Karpas-422 (cell line): ENCODE measurements at places on chromosomes 11 and 22.

DNA sequence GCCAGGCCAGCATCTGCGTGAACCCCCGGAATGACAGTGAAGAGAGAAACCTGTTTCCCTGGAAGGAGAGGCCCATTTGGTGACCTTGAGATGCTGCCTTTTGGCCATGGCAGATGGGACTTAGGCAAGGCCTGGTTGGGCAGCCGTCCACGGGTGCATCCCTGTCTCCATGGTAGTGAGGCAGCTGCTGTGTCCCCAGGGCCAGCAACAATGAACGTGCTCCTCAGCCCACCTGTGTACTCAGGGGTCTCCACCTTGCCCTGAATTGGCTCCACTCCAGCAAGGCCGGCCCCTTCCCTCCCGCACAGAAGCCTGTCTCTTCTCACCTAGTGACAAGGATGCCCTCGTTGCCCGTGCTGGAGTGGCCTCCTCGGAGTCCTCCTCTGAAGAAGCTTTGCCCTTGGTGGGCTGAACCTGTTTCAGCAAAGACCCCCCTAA, 441.1 kb downstream of the TBC1D22A start:
- DNase-seq = no peak
- H3K4me1 ChIP-seq = no peaks in the 10 kb centered on the region
- no peak overlapping the region for H3K4me3 ChIP-seq
- H3K27ac ChIP-seq = no peak overlapping the region
- H3K27me3 ChIP-seq = no peaks in the 10 kb centered on the region
- H3K36me3 ChIP-seq = no peaks in the 10 kb centered on the region

- H3K4me3 ChIP-seq = no peak overlapping the region
- H3K27ac ChIP-seq = no peak overlapping the region
- H3K27me3 ChIP-seq = no peaks in the 10 kb centered on the region
- no peaks in the 10 kb centered on the region for H3K36me3 ChIP-seq
Observed at GRCh38 chr11:46920755-46921154, 2.4 kb upstream of the LRP4 start.

GRCh38 chr11:101880222-101880621, 34.6 kb upstream of the CEP126 start:
- no peaks in the 10 kb centered on the region for H3K4me1 ChIP-seq
- no peak overlapping the region for H3K4me3 ChIP-seq
- no peaks in the 10 kb centered on the region for H3K36me3 ChIP-seq
- no peaks in the 10 kb centered on the region for H3K27me3 ChIP-seq
- peak; percentile 88 for DNase-seq

- no peak overlapping the region for H3K4me3 ChIP-seq
- no peaks in the 10 kb centered on the region for H3K4me1 ChIP-seq
- DNase-seq = no peak
- no peaks in the 10 kb centered on the region for H3K36me3 ChIP-seq
- H3K27me3 ChIP-seq = no peaks in the 10 kb centered on the region
Observed at GRCh38 chr11:115290893-115291292, 213.3 kb downstream of the CADM1 start.

- no peak overlapping the region for H3K4me3 ChIP-seq
- no peak for DNase-seq
- H3K27ac ChIP-seq = no peak overlapping the region
- H3K27me3 ChIP-seq = no peaks in the 10 kb centered on the region
Observed at GRCh38 chr11:36278531-36279282, 10.5 kb downstream of the COMMD9 start.

DNA sequence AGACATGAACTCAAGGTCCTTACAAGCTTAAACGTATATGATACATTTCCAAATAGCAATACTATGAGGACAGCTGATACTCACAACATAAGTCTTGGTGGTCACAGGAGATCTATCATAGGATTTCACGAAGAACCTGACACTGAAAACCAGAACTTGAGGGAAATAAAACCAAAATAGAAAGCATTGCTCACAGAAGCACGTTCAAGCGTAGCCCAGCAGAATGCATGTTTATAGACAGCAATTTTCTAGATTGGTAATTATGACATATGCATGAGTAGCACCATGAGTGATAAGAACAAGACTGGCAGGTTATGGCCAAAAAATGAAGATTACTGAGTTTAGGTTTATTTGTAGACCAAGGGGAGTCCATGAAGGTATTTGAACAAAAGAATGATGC, 243.5 kb downstream of the ETS1 start:
- no peaks in the 10 kb centered on the region for H3K4me1 ChIP-seq
- H3K4me3 ChIP-seq = no peak overlapping the region
- no peaks in the 10 kb centered on the region for H3K27me3 ChIP-seq

DNA sequence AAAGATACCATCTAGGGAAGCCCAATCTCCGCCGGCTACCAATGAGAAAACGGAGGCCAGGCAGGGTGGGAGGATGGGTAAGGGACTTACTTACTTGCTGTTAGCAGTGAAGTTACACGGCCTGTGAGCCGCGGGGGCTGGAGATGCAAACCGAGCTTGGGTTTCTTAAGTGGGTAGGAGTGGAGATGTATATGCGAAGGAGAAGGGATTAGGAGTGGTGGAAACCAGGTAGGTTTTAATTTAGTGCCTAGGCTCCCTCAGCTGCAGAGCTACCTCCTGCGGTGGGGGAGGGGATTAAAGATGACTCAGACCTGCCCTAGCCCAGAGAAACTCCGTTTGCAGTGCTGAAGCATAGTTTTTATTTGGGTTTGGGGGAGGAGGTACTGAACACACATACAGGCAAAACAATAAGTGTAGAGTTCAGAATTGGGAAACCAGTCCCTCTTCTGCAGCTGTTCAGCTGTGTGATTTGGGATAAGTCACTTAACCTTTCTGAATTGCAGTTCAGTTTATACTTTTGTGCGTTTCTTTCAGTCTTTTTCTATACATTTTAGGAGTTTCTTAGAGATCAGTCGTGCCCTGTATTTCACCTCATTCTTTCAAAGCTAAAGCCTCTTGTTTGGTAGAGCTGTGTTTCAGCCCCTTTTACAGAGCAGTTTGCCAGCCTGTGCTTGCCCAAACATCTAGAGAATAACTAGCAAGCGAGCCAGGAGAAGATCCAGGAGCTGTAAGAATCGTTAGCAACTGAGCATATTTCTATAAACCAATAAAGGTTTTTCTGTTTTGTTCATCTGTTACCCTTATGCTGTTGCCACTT, 596 bp upstream of the TNRC6B start:
- H3K36me3 ChIP-seq = no peaks in the 10 kb centered on the region
- H3K27me3 ChIP-seq = no peaks in the 10 kb centered on the region
- DNase-seq = peak; percentile 88
- H3K4me3 ChIP-seq = peak overlapping the region; percentile 78
- H3K27ac ChIP-seq = peak overlapping the region; percentile 98

GRCh38 chr11:77602381-77603088, 12.8 kb downstream of the AQP11 start:
- peaks cover 13% of the 10 kb centered on the region; the same call in 1 of the 2 replicates for H3K36me3 ChIP-seq
- H3K27ac ChIP-seq = no peak overlapping the region

DNA sequence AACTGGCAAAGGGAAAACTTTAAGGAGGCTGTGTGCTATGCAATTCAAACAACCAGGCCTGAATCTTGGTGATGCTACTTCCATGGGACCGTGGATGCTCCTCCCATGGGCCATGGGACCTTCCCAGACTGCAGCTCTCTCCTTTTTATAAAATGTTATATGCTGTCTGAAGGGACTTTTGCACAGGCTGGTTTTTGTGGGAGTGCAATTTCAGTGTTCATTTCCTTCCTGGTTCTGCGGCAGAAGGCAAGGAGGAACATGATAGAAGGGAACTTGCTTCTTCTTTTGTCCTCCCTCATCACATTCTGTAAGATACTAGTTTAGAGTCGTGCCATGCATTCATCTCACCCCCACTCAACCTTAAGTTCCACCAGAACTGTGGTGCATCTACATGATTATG, 68.9 kb downstream of the C11orf58 start:
- no peak for DNase-seq
- H3K27me3 ChIP-seq = no peaks in the 10 kb centered on the region
- no peaks in the 10 kb centered on the region for H3K36me3 ChIP-seq
- no peak overlapping the region for H3K4me3 ChIP-seq

- H3K4me3 ChIP-seq = no peak overlapping the region
- DNase-seq = no peak
- H3K27ac ChIP-seq = no peak overlapping the region
- H3K4me1 ChIP-seq = peaks cover 6% of the 10 kb centered on the region
- no peaks in the 10 kb centered on the region for H3K36me3 ChIP-seq
Observed at GRCh38 chr22:39173787-39174497, 21.5 kb upstream of the CBX7 start.

GRCh38 chr11:59878575-59878974, at the start of gene OOSP3:
Gene OOSP3 (plus strand): TSS chr11:59878782. CDS start chr11:59878809, 27 bp downstream.
- H3K4me3 ChIP-seq = no peak within 1 kb of the TSS
- no peak for DNase-seq

GRCh38 chr22:37803639-37804351, 3.9 kb upstream of the GCAT start:
- DNase-seq = no peak
- H3K36me3 ChIP-seq = no peaks in the 10 kb centered on the region
- no peaks in the 10 kb centered on the region for H3K27me3 ChIP-seq
- peaks cover 15% of the 10 kb centered on the region for H3K4me1 ChIP-seq
- no peak overlapping the region for H3K4me3 ChIP-seq
- H3K27ac ChIP-seq = no peak overlapping the region

GRCh38 chr11:106234794-106235193, 157.3 kb downstream of the AASDHPPT start:
- no peaks in the 10 kb centered on the region for H3K36me3 ChIP-seq
- H3K27me3 ChIP-seq = no peaks in the 10 kb centered on the region
- no peak for DNase-seq
- H3K27ac ChIP-seq = no peak overlapping the region

- H3K27me3 ChIP-seq = no peaks in the 10 kb centered on the region
- no peak for DNase-seq
- no peak overlapping the region for H3K27ac ChIP-seq
- H3K36me3 ChIP-seq = 0 out of 2 replicates have a peak, but pooled peaks cover 3% of the 10 kb centered on the region
Observed at GRCh38 chr22:49565516-49565855, 262.2 kb downstream of the BRD1 start.

DNA sequence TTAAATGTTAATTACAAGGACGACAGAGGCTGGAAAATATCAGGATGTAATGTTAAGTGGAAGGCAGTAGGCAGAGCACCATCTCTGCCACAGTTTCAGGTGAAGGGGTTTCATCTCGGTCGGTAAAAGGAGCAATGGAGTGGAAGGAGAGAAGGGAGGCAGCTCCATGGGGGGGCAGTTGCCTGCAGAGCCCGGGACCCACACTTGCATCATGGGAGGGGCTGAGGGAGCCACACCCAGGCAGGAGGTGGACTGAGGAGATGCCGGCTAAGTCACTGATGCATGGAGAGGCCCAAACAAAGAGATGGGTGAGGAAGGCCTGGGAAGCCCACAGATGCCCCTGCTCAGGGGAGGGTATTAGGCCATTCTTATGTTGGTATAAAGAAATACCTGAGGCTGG, 1470.9 kb downstream of the BRD1 start:
- no peaks in the 10 kb centered on the region for H3K36me3 ChIP-seq
- no peaks in the 10 kb centered on the region for H3K4me1 ChIP-seq
- DNase-seq = no peak
- H3K27me3 ChIP-seq = no peaks in the 10 kb centered on the region

GRCh38 chr11:61791737-61792309, 576 bp downstream of the TMEM258 start:
- peaks cover 34% of the 10 kb centered on the region for H3K36me3 ChIP-seq
- peak; percentile 76 for DNase-seq
- no peaks in the 10 kb centered on the region for H3K27me3 ChIP-seq
- peaks cover 24% of the 10 kb centered on the region for H3K4me1 ChIP-seq
- peak overlapping the region; percentile 80 for H3K27ac ChIP-seq

DNA sequence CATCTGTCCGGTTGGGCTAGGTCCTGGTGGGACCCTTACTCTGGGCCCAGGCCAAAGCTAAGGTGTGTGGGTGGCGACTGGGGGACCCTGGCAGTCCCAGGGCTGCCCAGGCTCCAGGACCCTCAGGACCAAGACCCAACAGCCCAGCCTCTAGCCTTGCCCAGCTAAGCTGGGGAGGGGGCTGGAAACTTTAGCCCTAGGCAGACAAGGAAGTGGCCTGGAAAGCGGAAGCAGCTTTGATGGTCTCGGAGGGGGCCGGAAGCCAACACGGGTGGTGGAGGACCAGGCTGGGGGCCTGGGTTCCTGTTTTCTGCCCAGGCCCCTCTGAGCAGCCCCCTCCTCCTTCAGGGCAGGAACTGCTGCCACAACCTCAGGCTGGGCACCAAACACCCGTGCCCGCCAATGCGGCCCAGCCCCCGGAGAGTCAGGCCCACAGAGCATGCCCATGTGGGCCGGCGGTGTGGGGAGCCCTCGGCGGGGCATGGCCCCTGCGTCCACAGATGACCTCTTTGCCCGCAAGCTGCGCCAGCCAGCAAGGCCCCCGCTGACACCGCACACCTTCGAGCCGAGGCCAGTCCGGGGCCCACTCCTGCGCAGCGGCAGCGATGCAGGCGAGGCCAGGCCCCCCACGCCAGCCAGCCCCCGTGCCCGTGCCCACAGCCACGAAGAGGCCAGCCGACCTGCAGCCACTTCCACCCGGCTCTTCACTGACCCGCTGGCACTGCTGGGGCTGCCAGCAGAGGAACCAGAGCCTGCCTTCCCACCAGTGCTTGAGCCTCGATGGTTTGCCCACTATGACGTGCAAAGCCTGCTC, 2.8 kb downstream of the SIPA1 start:
- H3K27me3 ChIP-seq = no peaks in the 10 kb centered on the region
- peak overlapping the region; percentile 99 for H3K27ac ChIP-seq
- peaks cover 53% of the 10 kb centered on the region for H3K4me1 ChIP-seq
- H3K4me3 ChIP-seq = peak overlapping the region; percentile 89
- H3K36me3 ChIP-seq = 0 out of 2 replicates have a peak, but pooled peaks cover 9% of the 10 kb centered on the region
